ENCODE measurements at places on chromosomes 1 and 21.

- no peak for DNase-seq
Measured at GRCh38 chr1:175717610-175718540, 25.5 kb downstream of the TNR start.

- no peak for DNase-seq
Measured at GRCh38 chr1:236029428-236029940, 35.4 kb downstream of the NID1 start.

- DNase-seq = no peak
Measured at GRCh38 chr1:171715813-171716251, 26.0 kb downstream of the VAMP4 start.

- DNase-seq = no peak
Measured at GRCh38 chr1:109828756-109829505, 65.2 kb upstream of the EPS8L3 start.

DNA sequence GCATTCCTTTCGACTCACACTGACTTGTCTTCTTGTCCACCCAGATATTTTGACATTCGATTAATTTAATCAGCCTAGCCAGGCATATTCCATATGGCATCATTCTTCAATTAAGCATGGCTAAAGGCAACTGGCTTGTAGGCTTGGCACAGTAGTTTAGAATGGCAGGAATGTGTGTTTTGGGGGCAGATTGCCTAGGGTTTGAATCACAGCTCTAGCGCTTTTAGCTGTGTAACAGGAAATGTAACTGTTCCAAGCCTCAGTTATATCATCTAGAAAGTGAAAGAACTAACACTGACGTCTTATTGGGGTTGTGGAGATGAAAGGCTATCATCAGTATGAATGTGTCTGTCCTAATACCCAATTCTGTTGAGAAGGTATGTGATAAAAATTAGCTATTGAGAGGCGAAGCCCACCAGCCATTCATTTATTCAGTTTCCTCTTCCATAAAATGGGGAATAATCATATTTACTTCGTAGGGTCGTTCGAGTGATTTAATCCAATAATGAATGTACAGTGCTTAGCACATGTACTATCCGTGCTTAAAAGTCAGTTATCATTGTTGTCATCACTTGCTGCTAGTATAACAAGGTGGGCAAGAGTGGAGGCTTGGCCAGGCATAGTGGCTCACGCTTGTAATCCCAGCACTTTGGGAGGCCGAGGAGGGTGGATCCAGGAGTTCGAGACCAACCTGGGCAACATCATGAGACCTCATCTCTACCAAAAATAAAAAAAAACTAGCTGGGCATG is 41.6 kb upstream of the GRHL3 start:
- DNase-seq = peak; percentile 74

GRCh38 chr1:110340207-110340468 is 961 bp downstream of the RBM15 start:
- no peak for DNase-seq

DNA sequence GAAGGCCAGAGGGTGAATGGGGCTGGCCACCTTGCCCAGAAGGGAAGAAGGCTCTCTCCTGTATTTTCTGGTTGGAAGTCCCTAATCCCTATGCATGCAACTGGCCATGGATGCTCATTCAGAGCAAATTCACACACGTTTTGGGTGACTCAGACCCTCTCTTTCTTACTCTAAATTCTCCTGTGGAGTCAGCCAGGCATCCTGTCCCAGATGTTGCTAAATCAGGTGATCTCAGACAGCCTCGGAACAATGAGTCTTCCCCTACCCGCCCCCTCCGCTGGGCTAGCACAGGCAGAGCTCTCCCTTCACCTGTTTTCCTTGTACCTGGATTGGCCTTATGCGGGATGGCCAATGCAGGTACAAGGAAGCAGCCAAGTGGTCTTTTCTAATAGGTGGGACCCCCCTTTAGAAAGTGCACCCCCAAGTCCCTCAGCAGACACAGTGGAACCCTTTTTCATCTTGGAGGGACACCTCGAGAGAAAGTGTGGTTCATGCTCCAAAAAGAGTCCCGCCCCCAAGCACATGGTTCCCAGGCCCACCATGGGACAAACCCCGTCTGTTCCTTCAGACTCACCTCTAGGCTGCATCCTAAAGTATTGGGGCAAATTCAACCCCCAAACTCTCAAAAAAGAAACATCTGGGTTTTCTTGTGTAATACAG is 8.6 kb downstream of the S100A6 start:
- no peak for DNase-seq

GRCh38 chr1:176559878-176560277 is 96.9 kb downstream of the PAPPA2 start:
- peak; percentile 14 for DNase-seq

GRCh38 chr1:29695803-29696202 is 459.5 kb downstream of the PTPRU start:
- no peak for DNase-seq

DNA sequence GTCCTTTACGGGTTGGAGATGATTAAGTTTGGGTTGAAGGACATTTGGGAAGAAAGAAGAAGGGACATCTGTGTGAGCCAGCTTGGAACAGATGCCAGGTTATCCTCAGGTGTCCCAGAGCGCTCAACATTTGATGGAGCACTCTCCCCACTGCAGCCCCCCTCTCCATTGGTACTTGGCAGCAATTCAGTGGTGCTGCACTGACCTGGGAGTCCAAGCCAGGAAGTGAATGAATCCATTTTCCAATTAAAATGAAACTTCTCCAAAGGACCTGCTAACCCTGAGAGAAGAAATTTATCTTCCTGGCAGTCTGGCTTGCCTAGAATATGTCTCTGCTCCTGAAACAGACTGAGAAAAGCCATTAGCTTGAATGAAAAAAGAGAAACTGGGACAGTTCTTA is 67.1 kb downstream of the FGGY start:
- no peak for DNase-seq

GRCh38 chr1:93352376-93352775 is 6.7 kb downstream of the DR1 start:
- no peak for DNase-seq

All from GM04503 (cell line).